HL-60 (cell line): ENCODE measurements at places on chromosomes 13 and 19.

DNA sequence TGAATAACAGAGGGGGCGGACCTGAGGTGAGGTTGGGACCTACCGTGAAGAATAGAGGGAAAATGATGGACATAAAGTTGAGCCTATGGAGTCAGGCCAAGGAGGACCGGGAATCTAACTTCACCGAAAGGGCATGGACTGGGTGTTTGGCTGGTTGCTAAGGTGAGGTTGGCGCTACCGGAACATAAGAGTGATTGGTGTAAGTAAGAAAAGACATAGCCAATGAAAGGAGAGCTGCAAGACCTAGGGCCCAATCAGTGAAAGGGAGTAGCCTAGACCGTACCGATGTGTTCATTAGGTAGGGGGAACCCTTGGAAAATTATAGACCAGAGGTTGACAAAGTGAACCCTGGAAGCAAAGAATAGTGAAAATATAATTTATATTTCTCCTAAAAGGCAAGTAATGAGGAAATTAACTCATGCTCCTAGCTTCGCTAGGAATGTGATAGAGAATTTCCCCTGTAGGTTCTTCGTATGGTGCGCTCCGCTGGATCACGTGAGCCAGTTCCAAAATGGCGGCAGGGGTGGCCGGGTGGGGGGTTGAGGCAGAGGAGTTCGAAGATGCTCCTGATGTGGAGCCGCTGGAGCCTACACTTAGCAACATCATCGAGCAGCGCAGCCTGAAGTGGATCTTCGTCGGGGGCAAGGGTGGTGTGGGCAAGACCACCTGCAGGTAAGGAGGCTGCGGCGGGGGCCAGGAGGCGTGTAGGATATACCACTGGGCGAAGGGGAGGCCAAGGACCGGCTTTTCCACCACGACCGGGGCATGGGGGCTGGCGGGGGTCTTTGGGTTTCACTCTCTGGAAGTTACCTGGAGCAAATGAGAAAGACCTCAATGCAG is at the start of gene GET3:
GET3 (plus strand) TSS at position 503 of the 840 bp plus-strand sequence; CDS start at position 512, 9 bp downstream.
- DNase-seq: peak; percentile 98

- DNase-seq: no peak
Observed at GRCh38 chr13:42981853-42982252, 10.2 kb downstream of the EPSTI1 start.

DNA sequence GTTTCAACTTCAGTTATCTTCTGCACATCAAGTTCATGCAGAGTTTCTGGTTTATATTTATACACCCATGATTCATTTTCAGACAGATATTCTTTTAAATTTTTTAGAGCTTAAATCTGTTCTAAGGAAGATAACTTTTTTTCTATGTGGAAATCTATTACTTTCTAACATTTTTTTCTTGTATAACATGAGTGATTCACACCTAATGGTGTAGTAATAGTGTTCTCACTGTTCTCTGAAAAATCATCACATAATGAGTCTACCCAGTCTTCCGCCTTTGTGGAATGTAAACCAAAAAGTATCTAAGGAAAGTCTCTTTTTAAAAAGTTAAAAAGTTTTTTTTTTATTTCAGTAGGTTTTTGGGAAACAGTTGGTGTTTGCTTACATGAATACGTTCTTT is 70.8 kb downstream of the FNDC3A start:
- DNase-seq: no peak

GRCh38 chr19:11423791-11424181 is 4.7 kb upstream of the RGL3 start:
- no peak for DNase-seq

DNA sequence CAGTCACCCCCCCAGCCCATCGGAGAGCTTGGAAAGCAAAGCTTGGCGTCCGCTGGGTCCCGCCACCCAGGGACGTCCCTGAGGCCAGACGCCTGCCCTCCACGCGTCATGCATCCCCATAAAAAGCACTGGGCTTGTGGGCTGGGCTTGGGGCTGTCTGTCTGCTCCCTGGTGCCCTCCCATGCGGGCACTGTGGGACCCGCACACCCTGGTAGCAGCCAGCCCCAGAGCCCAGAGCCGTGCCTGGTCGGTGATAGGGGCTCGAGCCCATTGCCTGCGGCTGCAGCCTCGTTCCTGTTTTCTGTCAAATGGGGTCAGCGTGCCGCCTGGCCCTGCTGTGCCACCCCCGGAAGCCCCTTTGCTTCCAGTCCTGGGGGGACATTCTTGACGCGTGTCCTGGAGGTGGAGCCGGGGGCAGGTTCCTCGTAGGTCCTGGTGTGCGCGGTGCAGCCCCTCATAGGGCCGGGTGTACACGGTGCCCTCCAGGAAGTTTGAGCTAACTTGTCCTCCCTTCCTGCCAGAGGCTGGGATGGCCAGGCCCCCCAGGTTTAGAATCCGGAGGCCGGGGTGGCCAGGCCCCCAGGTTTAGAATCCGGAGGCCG is 4.3 kb upstream of the GZMM start:
- DNase-seq: no peak

GRCh38 chr19:51440846-51441409 is 17.3 kb downstream of the SIGLEC8 start:
- no peak for DNase-seq

DNA sequence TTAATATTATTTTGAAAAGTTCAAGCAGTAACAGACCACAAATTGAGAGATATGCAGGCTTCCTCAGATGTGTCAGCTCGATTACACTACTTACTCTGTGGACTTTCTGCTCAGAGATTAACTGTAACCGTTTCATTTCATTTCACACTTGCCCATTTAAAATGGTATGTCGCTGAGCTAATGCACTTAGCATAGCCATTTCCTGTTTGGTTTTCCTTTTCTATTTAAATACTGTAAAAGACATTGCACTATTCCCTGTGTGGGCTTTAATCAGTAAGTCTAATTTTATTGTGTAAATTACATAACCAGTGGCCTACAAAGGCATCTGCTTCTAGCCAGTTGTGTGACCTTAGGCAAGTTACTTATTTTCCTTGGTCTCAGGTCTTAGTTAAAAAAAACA is 237.6 kb downstream of the LACC1 start:
- DNase-seq: no peak

DNA sequence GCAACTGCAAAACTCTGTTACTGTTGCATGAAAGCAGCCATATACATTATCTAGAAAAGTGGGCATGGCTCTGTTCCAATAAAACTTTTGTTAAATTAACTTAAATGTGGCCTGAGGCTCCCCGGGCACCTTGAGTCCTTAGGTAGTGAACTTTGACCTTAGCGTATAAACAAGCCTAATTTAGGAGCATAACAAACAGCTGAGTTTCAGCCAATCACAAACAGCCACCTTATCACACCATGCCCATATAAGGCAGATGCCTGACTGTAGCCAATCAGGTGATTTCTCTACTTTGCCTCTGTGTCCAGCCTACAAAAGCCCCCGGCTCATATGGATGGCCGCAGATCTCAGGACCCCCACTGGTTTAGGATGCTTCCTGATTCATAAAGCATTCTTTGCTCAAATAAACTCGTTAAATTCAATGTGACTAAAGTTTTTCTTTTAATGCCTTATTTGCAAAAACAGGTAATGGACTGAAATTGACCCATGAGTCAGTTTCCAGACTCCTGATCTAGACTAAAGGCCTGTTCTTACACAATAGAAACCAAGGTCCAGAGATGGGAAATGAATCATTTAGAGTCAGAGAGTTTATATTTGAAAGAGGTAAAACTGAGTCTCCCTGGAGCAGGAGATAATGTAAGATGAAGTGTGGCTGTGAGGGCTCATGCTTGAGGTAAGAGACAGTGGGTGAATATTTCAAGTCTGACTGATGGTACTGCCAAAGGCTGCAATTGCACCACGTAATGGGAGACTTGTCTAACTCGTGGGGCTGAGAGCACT is 130.2 kb downstream of the FGF9 start:
- DNase-seq: no peak

DNA sequence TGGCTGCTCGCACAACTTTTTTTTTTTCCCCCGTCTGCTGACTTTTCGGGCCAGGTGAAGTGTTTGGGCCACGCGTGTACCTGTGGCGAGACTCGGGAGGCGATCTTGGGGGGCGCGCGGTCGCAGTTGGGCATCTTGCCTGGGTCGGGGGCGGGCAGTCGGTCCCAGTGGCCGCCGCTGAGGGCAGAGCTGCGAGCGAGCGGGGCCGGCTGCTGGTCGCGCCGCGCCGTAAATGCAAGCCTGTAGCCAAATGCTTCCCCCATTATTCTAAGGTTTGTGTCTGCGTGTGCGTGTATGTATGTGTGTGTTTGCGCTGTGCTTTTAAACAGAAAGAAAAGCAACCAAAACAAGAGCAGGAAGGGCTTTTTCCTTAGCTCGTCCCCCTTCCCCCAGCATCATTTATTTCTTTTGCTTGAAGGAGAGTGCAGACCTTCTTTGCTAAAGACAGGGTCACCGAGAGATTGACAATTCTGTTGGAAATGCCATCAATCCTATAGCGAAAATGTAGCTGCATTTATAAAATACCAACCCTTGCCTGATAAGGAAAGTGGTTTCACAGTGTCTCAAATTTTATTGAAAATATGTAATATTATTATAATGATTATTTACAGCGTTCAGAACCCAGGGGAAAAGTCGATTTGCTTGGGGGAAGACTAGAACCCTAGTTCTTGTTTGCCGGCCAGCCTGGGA is 143.2 kb upstream of the ZNF536 start:
- no peak for DNase-seq

DNA sequence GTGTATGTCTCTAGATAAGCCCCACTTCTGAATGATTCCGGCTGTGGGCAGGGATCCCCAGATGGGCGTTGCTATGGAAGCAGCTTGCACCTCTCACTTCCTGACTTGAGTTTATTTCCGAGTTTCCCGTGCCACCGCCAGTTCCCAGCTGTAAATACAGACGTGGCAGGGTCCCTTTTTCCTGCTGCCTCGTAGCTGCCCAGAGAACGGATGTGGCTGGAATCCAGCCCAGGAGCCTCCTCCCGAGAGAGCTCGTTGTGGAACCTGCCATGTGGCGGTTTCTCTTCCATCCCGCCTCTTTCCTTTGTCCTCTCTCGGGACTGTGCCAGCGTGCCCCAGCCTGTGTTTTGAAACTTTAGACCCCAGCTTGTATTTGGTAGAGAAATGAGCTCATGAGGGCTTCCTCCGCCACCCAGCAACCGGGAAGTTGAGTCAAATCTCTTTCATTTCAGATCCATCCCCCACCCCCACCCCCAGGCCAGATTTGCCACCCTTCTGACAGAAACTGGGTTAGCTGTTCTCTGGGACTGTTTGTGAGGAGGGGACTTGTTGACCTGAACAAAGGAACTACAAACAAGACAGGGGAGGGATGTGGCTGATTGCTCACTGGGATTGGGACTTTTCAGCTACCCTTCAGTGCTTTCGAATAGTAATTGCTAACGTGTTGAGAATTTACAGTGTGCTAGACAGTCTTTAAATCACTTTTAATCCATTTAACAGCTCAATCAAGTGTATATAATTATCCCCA is 96.6 kb downstream of the SIPA1L3 start:
- DNase-seq: no peak

DNA sequence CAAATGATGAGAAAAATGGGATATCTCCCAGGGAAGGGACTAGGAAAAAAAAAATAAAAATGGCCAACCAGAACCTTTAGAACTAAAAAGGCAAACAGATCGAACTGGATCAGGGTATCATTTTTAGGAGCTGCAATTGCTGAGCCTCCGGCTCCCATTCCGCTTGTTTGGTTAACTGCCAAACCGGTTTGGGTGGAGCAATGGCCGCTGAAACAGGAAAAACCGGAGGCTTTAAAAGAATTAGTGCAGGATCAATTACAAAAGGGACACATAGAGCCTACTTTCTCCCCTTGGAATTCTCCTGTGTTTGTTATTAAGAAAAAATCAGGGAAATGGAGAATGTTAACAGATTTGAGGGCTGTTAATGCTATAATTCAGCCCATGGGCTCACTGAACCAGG is 12.7 kb upstream of the ZNF443 start:
- no peak for DNase-seq

- no peak for DNase-seq
Observed at GRCh38 chr13:68056816-68057710, 826.9 kb upstream of the PCDH9 start.

DNA sequence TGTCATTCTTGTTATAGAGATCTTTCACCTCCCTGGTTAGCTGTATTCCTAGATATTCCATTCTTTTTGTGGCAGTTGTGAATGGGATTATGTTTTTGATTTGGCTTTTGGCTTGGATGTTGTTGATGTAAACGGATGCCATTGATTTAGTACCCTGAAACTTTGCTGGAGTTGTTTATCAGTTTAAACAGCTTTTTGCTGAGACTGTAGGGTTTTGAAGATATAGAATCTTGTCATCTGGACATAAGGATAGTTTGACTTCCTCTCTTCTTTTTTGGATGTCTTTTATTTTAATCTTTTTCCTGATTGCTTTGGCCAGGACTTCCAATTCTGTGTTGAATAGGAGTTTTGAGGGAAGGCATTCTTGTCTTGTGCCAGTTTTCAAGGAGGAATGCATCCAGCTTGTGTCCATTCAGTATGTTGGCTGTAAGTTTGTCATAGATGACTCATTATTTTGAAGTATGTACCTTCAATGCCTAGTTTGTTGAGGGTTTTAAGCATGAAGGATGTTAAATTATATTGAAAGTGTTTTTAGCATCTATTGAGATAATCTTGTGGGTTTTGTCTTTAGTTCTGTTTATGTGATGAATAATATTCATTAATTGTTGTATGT is 16.8 kb downstream of the ZNF431 start:
- no peak for DNase-seq

DNA sequence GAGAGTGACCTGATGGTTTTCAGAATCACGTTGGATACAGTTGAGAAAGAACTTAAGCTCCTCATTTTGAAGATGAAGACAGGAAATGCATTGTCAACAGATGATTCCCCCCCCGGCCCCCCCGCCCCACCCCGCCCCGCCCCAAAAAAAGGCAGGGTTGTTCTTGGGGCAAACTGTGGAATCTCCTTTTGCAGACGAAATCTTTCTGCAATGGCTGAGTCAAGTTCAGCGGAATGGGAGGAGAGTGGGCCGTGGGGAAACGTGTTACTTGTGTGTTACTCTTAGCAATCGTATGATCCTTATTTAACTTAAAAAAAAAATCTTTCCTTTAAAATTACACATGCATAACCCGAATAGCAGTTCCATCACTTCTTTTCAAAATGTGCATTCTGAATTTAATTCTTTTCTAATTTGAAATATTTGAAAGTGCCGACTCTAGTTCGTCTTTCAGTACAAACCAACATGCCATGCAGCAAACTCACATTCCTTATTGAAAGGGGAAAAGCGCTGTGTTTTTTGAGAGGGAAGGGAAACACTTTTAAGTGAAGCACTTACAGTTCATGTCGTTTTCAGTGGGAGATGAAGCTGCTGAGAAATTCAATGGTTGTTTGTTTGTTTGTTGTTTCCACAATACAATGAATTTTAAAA is 348.5 kb upstream of the ARGLU1 start:
- no peak for DNase-seq

DNA sequence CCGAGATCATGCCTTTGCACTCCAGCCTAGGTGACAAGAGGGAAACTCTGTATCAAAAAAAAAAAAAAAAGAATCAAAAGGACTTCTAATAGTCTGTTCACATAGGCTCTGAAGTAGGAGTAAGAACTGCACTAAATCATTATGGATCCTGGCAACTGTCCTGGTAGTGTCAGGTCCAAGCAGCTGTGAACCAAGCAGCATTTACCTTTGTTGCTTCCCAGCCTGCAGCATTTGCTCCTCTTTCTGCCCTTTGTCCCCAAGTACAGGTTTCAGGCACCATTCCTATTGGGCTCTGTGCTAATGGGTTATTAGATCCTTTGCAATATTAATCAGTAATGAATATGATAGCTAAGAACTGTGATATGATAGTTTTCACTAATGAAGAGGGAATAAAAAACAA is 77.4 kb upstream of the NBEA start:
- DNase-seq: no peak

GRCh38 chr19:43858174-43858573 is 31.1 kb downstream of the ZNF283 start:
- no peak for DNase-seq
